Activated naive CD4-positive, alpha-beta T cell treated with Interleukin-2 at 50 U/mL for 16 hours (primary cell): ENCODE measurements at places on chromosomes 4 and X.

DNA sequence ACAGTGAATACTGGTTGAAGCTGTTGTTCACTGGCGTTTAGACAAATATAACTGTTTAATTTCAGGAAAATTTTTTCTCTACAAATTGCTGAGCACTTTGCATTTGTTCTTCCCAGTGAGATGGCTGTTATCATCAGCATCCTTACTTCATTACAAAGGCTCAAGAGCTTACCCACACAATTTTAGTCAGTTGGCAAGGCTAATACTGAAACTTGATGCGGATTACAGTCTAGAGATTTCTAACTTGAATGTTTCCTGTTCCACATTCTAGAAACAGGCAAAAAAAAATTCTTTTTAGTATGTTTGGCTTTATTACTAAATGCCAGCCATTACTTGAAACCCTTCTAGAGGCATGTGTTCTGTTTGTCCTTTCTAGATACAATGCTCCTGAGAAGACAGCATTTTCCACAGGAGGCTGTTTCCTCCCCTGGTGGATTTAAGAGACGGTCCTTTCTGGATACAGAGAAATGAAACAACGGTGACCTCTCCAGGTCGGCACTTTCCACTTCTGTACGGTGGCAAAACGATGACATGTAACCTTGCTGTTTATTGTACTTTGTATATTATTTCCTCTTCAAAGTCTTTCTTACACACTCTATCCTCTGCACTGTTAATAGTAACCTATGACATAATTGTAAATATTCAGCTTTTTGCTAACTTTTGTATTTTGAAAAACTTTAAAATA, 80.9 kb downstream of the RFC1 start:
- no peak for DNase-seq

DNA sequence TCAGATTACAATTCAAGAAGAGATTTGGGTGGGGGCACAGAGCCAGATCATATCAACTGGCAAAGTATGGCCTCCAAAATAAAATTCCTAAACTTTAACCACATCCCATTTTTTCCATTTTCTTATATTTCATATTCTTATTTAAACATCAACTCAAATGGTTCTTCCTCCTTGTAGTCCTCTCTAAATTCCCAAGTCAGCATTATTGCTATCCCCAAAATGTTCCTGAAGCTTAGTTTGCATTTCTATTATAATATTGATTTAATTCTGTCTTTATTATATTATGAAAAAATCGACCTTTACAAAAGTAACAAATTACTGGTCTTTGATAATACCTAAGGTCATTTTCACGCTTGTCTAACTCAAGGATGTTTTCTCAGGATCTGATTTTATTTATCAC, 67.5 kb downstream of the NPY1R start:
- DNase-seq: no peak

- DNase-seq: no peak
These were observed 134.6 kb downstream of the CPZ start for GRCh38 chr4:8727131-8727530.

DNA sequence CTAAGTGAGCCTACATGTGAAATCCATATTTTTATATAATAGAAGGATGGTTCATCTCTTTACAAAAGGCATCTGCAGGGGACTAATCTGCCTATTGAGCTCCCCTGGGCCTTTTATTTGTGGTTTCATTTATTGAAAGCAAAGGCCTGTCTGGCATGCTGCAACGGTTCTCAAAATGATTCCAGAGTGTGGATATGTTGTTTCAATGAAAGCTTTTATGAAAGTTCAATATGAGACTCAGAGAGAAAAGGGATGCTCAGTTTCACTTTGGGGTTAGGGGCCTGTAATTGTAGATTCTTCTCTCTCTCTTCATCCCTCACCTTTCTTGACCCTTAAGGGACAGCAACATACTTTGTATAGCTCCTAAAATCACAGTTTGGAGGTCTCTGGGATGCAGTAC, 204.2 kb upstream of the CASK start:
- no peak for DNase-seq

GRCh38 chr4:12979797-12980196, 504.3 kb downstream of the RAB28 start:
- DNase-seq: no peak
